ENCODE measurements at places on chromosomes 5 and 9.

DNA sequence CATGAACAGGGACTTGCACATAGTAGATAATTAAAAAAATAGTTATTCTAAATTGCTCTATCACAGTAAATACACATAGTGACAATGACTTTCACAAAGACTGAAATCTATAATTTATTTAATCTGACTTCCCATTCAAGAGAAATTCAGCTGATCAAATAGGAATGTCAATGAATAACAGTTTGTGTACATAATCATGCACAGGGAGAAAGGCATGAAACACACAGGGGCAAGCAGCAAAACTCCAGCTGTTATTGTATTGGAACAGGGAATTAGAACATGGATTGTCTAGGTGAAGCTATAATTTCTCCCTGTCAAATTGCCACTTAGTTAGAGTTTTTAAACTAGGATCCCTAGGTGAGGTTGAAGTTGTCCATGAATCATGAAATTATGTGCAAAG, 99.9 kb downstream of the HCN1 start:
- DNase-seq, result no peak

- DNase-seq, result peak; percentile 36
These were observed 185.9 kb downstream of the MSX2 start for GRCh38 chr5:174910245-174910737.

DNA sequence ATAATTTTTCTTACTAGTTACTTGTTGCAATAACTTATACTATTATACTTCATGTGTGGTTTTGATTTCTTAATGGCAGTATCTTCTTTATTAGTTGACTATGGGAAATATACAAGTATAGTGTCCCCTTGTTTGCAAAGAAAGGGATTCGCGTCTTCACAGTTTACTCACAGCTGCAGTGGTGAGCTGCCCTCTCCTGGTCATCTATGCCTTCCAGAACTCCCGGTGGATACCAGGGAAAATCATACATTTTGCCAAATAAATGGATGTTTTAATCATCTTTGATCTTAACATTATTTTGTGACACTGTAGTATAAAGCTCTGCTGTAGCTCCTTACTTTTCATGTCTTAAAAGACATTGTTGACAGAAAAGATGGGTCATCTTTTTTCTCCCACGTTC, 142.0 kb downstream of the ZCCHC7 start:
- DNase-seq, result no peak

- DNase-seq, result no peak
These were observed 123.1 kb upstream of the ZNF608 start for GRCh38 chr5:124869426-124870033.

- DNase-seq, result no peak
These were observed 12.6 kb upstream of the CEMIP2 start for GRCh38 chr9:71780953-71781352.

DNA sequence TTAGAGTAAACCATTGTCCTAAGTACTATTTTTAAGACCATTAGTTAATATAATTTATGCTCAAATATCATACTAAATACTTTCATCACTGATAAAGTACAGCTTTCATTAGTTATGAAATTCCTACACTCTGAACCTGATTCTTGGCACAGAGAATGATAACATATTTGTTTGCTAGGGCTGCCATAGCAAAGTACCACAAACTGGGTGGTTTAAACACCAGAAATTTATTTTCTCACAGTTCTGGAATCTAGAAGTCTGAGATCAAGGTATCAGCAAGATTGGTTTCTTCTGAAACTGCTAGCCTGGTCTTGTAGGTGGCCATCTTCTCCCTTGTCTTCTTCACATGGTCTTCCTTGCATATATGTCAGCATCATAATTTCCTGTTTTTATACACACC, 608.4 kb downstream of the TLE1 start:
- DNase-seq, result no peak

GRCh38 chr5:463301-463700, 20.3 kb downstream of the EXOC3 start:
- no peak for DNase-seq

GRCh38 chr5:162824360-162824759, 613.0 kb upstream of the CCNG1 start:
- DNase-seq, result no peak

DNA sequence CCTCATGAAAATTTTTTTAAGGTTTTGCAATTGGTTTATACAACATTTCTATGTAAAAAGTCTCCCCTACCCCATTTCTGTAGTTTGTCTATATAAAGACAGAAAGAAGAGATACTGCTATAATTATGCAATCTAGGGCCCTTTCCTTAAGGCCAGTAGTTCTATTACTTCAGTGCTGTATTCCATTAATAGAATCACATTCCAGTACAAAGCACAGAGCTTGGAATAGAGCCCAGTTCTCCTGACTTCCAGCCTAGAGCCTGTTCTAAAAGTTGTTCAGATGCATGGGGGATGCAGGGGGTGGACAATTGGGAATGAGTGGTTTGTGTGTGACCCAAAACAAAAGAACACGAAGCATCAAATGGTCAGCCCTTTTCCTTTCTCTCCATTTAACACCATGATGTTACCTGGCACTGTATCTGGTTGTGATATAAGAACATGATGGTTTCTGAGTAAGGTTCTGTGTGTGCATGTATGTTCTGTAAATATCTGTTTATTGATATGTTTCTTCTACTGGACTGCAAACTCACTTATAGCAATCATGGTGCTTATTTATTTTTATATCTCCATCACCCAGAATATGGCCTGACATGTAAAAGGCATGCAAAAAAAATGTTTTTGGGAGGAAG, 8.2 kb upstream of the GRAMD2B start:
- DNase-seq, result no peak

DNA sequence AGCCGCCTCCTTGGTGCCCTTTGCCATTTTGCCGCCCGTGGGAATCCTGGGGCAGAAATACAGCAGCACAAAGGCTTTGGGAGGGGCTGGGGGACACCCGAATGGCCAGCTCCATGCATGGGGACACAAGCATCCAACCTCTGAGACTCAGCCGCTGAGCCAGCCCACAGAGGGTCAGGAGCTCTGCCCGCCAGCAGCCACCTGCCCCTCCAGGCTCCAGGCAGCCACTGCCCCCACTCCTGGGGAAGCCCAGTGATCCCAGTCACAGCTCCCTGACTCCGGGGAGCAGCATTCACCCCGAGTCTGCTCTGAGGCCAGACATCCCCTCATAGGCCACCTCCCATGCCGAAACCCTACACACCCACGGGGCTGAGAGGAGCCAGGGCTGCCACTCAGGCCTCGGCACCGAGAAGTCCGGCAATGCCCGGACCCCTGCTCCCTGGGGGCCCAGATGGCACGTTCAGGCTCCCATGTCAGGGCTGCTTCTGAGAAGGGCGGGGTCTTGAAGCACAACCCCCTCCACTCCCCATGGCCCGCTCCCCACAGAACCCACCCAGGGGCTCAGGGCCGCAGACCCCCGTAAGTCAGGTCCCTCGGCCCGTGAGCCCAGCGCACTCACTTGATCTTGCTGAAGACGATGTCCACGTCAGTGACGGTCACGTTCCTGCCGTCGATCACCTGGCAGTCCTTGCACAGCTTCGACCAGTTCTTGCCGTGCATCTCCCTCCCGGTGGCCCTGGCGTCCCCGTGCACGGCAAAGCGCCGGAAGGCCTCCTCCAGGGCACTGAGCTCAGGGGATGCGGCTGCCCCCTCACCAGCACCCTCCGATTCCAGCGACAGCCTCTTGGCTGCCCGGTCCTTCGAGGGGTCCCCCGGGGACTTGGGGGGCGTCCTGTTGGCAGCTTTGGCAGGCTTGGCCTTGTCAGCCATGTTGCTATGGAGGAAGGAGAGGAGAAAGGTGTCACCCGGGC, 15.7 kb downstream of the TPPP start:
- DNase-seq, result no peak

GRCh38 chr5:132265336-132266030, 8.0 kb downstream of the PDLIM4 start:
- peak; percentile 23 for DNase-seq

DNA sequence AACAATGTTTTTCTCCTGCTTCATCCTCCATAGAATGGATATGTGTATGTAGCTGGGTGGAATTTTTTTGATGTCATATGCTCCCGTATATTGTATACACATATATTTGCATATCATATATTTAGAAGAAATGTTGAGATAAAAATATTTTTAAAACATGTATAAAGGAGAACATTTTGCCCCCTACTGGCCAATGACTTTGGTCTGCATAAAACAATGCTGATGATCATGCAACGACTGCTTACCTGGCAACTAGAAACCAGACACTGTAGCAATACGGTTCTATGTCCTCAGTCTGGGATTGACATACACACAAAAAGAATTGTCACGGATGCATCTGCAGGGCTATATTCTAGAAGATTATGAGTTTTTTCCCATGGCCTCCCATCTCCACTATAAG, 503.6 kb downstream of the ELAVL2 start:
- no peak for DNase-seq

GRCh38 chr9:15220658-15221318, 86.2 kb downstream of the TTC39B start:
- no peak for DNase-seq
